ENCODE measurements at places on chromosomes 2 and 18.
A peak's percentile ranks its signal among the peaks of the same experiment; 100 is the strongest.

- DNase-seq, result peak; percentile 80
These were observed 1.1 kb upstream of the CXCR4 start for GRCh38 chr2:136118819-136119716.

GRCh38 chr18:12470382-12471075 is 62.8 kb downstream of the PRELID3A start:
- no peak for DNase-seq

GRCh38 chr2:24199968-24200590 is 25.2 kb downstream of the FAM228A start:
- no peak for DNase-seq

DNA sequence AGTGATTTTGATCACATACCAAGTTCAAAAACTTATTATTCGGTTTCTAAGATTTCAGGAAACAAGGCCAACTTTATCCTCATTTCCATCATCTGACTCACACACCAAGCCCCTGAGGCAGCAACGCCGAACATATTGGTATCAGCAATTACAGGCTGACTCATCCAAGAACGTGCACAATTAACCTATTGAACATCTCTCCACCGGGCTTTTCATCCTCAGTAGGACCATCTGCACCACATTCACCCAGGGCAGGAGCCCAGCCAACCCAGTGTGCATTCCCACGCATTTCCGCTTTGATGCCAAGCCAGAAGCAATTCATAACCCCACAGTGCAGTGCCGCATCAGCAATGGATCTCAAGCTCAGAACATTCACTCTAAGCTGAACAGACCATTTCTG is 52.9 kb downstream of the SCG2 start:
- DNase-seq, result no peak

DNA sequence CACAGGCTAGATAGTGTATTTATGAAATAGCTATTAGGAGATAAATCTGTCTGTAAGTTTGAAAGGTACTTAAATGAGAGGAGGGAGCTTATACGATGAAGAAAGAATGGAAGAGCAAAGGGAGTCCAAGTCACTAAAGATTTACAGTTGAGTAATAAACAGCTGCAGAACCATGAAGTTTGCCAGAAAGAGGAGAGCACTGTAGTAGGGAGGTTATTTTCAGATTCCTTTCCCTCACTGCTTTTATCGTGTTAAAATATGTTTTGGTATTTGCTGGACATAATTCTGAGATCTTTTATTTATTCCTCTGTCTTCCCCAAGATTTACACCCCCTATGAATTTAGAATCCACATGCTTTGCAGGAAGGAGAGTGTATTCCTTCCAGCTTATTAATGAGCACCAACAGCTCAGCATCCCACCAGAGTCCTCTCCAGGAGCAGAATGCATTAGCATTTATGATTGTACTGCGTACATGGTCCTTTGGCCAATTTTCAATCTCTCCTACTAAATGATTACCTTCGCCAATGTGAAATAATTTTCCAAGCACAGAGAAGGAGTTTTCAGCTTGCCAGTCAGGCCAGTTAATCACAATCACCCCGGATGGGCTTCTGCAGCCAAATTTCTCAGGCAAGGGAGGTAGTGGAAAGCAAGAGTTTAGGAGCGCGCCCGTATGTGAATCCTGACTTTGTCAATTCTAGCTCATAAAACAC is 297.0 kb downstream of the NBAS start:
- DNase-seq, result no peak

DNA sequence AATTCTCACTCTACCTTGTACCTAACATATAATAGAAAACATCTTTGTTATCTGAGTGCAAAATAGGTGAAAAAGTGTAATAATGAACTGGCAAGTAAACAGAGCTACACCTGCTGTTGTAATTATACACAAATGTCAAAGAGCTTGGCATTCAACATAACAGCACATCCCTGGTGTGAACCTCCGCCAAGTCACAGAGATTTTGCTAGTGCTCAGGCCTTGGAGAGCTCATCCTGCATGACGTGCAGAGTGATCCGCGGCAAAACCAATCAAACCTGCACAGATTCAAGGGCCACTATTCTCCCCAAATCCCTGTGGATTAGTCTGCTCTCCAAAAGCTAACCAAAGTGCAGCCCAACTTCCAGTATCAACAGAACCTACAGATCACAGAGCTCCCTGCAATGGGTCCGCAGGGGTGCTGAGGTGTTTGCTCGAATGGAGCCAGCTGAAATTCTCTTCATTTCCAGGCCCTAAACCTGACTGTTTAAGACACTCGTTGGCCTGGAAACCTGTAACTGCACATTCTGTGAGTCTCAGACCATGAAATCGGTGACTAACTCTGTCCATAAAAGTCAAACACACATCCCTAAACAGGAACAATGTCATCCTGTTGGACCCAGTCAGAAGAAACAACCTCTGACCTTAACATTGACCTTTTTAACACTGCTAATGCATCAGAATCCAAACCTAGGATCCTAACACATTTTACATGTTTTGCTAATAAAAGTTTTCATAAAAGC is 111.8 kb downstream of the EPB41L3 start:
- no peak for DNase-seq

DNA sequence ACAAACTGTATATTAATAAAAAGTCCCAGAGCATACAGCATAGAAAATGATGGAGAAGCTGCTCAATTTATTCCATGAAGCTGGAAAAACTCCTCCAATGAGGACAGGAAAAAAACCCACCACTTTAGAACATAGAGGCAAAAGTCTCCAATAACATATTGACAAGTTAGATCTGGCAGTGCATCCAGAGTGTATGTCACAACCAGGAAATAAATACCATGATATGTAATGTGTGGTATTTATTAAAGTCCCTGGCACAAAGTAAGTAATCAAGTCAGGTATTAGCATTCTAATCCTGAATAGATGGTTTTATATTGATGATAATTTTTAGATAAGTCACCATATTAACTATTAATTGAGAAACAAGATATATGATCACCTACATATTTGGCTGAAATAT is 427.3 kb upstream of the HS6ST1 start:
- DNase-seq, result no peak

- DNase-seq, result no peak
These were observed 114.8 kb upstream of the PKDCC start for GRCh38 chr2:41933046-41933420.
